ENCODE measurements at places on chromosomes 2 and 18.

GRCh38 chr2:50401772-50402653, 629.9 kb downstream of the NRXN1 start:
- DNase-seq: no peak

GRCh38 chr2:54677476-54678265, 45.8 kb upstream of the EML6 start:
- no peak for DNase-seq

DNA sequence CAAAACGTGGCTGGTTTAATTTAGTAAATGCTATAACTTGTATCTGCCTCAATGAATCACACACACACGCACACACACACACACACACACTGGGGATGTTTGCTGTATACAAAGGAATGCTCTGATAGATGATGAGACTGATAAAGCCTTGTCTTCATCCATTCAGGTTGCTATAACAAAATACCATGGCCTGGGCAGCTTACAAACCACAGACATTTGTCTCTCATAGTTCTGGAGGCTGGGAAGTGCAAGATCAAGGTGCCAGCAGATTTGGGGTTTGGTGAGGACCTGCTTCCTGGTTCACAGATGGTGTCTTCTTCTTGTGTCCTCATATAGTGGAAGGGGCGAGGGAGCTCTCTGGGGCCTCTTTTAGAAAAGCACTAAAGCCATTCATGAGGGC, 149.5 kb upstream of the HDAC4 start:
- DNase-seq: no peak

- no peak for DNase-seq
Observed at GRCh38 chr18:8460748-8461147, 148.5 kb upstream of the RAB12 start.

- DNase-seq: no peak
Observed at GRCh38 chr2:205139822-205140463, 542.4 kb upstream of the NRP2 start.

DNA sequence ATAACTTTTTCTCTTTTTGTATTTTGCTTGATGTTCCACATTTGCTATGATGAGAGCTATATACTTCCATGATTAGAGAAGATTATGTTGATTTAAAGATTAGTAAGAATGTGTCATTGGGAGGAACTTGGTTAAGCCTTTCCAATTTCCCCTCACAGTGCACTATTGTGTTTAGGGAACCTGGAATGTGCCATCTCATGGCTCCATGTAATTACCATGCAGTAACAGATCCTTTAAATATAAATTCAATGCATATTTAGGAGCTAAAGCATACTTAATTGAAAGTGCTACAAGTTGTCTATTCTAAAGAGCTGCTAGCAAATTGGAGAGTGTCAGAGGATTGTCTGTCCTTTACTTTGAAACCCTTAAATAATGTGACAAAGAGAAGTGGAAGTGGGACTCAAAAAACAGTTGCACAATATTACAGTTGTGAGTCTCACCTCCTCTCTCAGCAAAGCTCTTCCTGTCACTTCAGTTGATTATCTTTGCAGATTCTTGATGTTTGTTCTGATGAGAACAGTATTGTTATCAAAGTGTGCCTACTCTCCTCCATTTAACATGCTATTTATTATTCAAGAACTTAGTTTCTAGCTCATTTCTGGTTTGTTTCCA, 1162.7 kb upstream of the ZEB2 start:
- no peak for DNase-seq

DNA sequence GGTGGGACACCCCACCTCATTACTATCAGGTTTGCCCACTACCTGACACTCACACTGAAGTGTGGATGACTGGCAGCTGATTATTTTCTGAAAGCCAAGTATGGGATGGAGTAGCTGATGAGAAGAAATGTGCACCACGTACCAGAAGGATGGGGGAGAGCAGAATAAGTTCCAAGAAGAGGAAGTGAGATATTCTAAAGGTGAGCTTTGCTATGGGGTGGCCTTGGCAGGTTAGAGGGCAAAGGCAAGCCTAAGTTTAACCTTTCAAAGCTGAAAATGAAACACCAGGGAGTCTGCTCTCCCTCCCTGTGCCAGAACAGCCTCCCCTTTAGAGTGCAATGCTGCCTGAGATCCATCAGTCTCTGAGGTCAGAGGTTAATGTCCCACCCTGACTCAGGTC, 196.1 kb upstream of the OSR1 start:
- no peak for DNase-seq

DNA sequence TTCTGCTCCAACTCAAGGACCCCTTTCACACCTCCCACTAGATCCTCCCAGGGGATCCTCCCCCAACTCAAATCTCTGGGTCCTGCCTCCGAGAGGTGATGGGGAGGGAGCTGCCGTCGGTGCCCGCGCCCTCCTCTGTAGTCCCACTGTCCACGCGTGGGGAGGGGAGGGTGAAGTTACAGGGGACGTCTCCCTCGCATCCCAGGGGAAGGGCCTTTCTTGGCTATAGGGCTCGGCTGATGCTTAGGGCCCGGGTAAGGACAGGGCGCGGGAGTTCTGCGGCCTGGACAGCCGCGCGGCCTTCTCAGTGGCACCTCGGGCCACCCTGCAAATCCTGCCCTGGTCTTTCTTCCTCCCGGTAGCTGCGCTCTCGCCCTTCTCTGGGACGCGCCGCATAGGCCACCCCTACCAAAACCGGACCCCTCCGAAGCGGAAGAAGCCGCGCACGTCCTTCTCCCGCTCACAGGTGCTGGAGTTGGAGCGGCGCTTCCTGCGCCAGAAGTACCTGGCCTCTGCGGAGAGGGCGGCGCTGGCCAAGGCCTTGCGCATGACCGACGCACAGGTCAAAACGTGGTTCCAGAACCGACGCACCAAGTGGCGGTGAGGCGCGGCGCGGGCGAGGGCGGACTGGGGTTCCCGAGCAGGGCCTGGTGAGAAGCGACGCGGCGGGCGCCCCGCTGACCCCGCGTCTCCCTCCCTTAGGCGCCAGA, 1.2 kb downstream of the TLX2 start:
- no peak for DNase-seq

DNA sequence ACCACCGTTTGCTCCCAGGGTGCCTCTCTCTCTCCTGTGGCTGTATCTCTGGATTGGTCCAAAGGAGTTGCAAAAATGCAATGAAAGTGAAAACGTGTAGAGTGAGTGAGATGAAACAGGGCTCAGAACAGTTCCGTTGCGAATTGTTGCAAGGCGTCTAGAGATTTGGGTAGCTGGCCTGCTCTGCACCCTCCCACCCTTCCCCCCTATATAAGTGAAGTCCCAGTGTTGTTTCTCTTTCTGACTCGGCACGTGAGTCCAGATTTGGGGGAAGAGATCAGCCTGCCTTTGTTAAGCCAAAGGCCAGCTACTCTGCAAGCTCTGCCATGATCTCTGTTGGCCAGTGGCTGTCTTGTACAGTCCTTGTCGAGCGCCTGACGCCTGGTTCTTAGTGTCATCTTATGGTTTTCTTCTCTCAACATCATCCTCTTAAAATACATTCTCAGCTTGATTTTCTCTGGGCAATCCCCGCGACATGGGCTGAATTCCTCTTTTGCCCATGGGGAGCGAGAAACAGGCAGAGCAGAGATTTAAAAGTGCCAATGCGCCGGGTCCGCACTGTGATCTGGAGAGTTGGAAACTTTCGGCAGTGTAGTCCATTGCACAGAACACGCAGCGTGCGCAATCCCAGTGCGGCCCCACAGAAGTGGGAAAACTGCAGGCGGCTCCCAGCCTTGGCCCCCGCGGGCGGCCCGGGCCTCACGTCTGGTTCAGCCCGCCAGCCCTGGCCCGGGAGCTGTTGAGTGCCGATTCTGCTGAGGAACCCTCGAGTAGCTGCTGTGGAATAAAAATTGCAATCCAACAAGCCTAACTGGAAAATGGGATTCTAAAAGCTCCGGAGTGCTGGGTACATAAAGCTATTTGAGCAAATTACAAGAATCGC, 9.3 kb downstream of the MEIS1 start:
- no peak for DNase-seq

GRCh38 chr2:6654279-6654678, 211.4 kb downstream of the CMPK2 start:
- no peak for DNase-seq

GRCh38 chr18:69948256-69948655, 583 bp upstream of the CD226 start:
- DNase-seq: no peak

GRCh38 chr2:235850771-235851551, 317.2 kb downstream of the GBX2 start:
- DNase-seq: no peak

GRCh38 chr2:237042101-237042500, 43.6 kb upstream of the COPS8 start:
- DNase-seq: no peak

DNA sequence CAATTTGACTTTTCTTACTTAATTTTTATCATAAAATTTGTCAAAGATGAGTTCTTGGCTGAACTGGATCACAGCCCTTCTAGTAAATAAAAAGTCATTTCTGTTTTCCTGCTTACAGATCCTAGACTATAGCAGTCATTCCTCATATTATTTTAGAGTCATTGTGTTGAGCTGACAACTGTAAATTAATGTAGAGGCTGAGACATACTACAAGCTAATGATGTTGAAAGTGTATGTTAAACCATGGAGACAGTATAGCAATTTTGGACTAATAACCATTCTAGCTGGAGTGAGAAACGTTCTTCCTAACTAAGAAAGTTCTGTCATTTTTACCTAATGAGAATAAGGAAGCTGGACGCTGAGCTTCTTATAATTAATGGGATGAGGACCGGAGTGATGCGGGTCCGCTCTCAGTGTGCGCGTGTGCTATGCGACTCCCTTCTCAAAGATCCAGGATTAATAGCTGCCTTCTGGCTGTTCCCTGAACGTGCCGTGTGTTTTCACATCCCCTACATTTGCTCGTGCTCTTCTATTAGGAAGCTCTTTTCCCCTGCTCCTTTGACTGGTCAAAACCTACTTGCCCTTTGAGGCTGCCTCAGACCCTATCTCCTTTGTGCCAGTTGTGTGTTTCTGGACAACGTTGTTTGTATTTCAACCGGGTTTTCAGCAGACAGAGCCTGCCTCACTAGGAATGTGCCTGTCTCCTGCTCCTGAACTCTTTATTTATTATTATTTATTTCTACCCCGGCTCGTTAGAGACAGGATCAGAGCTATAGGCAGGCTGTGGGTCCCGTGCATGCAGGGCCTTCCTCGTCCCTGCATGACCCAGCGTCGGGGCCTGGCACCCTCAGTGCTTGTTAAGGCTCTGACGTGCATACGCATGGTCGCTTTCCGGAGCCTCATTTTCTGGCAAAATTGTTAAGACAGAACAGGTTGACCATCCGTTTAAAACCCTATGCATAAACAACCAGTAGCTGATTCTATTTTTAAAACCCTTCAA, 182.6 kb downstream of the DCDC2C start:
- DNase-seq: no peak

GRCh38 chr18:36308711-36309435, 11.4 kb downstream of the FHOD3 start:
- DNase-seq: no peak

DNA sequence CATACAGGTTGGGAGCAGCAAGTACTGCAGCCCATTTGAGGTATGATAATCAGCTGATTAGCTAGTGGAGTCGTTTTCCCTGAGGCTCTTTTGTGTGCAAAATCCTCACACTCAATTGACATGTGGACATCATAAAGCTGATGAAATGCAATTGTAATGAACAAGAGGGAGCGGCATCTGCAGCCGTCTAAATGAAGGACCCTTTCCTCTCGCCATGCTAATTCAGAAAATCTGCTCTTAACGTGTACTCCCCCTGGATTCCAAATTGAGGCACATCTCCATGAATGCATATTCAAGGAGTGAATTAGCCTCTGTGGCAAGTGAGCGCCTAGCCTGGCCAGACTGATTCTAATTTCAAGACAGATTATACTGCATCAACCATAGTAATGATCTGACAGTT, 260.9 kb upstream of the ATP5MC3 start:
- DNase-seq: no peak

DNA sequence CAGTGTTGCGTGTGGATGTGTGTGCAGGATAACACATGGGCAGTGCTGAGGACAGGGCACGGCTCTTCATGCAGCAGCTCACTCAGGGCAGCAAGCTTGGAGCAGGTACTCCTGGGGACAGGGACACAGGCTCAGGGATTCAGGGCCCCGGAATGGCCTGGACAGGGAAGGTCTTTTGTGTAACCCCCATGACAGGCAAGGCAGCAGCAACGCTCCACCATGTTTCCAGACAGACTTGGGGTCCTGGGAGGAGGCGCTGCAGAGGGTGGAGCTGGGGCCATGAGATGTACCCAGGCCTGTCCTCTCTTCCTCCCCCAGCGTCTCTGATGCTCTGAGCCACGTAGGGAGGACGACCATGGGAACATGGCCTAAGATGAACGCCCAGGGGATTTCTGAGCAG, 58.3 kb downstream of the ADNP2 start:
- no peak for DNase-seq

DNA sequence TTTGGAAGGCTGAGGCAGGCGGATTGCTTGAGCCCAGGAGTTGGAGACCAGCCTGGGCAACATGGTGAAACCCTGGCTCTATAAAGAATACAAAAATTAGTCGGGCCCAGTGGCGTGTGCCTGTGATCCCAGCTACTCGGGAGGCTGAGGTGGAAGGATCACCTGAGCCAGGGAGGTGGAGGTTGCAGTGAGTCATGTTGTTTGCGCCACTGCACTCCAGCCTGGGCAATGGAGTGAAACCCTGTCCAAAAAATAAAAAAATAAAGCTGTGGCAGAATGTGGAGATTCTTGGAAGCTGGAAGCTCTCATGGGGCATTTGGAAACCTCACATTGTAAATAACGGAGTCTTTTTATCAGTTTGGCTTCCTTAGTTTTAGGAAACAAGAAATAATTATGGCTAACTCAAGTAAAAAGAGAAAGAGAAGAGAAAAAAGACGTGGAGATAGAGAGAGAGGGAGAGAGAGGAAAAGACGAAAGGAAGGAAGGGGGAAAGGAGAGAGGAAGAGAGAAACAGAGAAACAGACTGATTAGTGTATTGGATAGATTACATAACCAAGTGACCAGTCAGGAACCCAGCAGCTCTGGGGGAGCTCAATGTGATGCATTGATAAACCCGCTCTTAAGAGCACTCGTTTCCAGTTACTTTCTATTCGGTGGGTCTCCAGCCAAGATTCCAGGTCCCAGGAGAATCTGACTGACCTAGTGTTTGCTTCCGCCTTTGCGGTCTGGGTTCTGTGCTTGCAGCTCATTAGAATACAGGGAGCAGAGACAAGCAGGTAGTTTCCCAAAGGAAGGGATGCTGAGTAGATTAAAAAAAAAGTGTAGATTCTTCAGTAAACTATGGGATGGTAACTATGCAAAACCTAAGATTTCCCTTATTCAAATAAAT, 1.1 kb upstream of the SPAST start:
- no peak for DNase-seq

All from stimulated activated CD4-positive, alpha-beta T cell treated with anti-CD3 and anti-CD28 coated beads, TNF-alpha, amount 100 ng/mL, for 1 hour (primary cell).